GM12864 (cell line): ENCODE measurements at places on chromosomes 5 and 9.

GRCh38 chr9:135667463-135668001 lies 4.4 kb downstream of the LCN9 start:
- DNase-seq, result no peak

- DNase-seq, result no peak
Observed at GRCh38 chr9:116066221-116066620, 87.4 kb upstream of the PAPPA start.

DNA sequence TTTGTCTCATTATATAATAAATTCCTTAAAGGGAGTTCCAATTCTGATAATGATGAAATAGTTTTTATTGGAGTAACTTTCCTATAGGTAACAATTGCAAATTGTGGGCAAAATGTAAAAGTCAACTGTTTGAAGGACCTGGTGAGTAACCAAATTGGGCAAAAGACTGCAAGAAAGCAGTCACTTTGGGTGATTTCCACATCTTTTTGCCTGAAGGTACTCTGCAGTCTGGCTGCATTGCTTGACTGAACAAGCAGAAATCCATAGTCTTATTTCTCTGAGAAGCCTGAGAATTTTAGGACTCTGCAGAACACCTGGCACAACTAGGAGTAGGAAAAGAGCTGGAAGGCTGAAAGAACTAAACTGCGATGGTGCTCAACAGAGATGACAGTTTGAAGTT lies 114.9 kb downstream of the HOMER1 start:
- DNase-seq, result no peak

- DNase-seq, result no peak
Observed at GRCh38 chr9:93194221-93194625, 10.3 kb downstream of the WNK2 start.

GRCh38 chr9:93597871-93598646 lies 21.7 kb downstream of the PHF2 start:
- no peak for DNase-seq

DNA sequence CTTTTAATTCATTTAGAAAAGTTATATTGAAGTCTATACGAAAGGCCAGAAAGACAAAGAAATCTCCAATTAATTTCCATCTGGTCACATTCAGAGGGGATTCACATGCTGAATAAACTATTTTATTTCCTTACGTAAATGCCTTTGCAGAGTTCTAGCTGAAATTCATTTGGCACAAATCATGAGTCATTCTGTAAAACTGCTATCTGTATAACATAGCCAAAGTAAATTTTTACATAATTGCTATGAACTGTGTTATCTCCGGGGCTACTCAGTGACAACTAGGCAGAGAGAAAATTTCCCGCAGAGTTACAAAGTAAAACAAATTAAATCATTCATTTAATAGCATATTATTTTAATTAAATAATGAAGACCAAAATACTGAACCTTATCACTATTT lies 463.2 kb upstream of the ADAMTS16 start:
- no peak for DNase-seq
